ENCODE measurements at places on chromosomes 1 and 21.

DNA sequence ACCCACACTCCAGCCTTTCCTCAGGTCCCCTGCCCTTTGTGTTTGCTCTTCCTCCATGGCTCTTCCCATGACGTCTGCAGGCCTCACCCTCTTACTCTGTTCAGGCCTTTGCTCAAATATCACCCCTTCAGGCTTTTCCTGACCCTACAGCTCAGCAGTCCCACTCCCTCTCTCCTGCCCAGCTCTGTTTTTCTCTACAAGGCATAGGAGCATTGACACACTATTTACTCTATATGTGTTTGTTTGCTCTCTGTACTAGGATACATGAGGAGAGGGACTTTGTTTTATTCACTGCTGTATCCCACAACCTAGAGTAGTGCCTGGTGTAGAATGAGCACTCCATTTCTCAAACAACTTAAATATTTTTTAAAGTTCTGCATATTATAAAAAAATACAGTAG, 107.4 kb upstream of the COA6 start:
- DNase-seq: no peak

DNA sequence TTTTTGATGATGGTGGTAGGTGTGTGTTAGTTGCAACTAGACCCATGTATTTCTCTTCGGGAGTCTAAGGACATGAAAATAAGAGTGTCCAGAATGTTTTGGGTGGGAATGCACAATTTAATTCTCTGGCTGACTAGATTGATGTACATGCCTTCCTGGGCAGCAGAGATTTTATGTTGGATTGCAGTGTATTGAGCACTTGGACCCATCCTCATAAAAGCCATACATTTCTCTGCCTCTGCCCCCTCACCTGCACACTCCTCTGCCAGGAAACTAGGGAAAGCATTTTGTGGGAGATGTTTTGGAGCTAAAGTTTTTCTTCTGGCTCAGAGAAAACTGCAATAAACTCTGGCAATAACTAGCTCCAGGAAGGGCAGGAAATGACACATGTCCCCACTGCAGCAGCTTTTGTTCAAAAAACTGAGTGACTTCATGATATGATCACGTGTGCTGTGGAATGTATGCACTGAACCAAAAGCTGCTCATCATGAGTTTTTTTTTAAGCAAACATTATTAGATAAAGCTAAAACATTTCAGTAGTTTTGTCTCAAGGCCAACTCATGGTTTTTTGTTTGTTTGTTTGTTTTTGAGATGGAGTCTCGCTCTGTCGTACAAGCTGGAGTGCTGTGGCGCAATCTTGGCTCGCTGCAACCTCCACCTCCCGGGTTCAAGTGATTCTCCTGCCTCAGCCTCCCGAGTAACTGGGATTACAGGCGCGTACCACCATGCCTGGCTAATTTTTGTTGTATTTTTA, 17.6 kb downstream of the RIT1 start:
- DNase-seq: peak; percentile 4

- no peak for DNase-seq
Measured at GRCh38 chr1:115609021-115609420, 32.7 kb upstream of the VANGL1 start.

GRCh38 chr1:85201340-85202091, 700 bp upstream of the SYDE2 start:
- peak; percentile 74 for DNase-seq

DNA sequence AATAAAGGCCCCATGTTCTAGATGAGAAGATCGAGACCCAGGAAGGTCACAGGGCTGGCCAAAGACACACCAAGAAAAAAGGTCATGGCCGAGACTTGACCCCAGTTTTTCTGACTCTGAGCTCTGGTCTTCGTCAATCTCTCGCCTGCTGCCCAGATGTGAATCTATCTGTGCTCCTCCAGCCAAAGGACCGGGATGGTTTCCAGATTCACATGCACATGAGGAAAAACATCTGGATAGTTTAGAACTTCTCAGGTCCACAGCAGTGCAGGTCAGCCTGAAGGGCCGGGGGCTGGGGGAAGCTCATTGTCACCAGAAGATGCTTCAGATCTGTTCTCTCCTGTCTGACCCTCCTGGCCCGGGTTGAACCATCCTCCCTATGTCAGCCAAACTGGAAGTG, 49.0 kb downstream of the KCNN3 start:
- no peak for DNase-seq

GRCh38 chr1:54794451-54795355, 6.4 kb downstream of the TTC22 start:
- no peak for DNase-seq

- DNase-seq: no peak
Measured at GRCh38 chr21:29196670-29197191, 66.3 kb downstream of the MAP3K7CL start.

GRCh38 chr1:15212954-15213291, 34.1 kb upstream of the FHAD1 start:
- DNase-seq: no peak

DNA sequence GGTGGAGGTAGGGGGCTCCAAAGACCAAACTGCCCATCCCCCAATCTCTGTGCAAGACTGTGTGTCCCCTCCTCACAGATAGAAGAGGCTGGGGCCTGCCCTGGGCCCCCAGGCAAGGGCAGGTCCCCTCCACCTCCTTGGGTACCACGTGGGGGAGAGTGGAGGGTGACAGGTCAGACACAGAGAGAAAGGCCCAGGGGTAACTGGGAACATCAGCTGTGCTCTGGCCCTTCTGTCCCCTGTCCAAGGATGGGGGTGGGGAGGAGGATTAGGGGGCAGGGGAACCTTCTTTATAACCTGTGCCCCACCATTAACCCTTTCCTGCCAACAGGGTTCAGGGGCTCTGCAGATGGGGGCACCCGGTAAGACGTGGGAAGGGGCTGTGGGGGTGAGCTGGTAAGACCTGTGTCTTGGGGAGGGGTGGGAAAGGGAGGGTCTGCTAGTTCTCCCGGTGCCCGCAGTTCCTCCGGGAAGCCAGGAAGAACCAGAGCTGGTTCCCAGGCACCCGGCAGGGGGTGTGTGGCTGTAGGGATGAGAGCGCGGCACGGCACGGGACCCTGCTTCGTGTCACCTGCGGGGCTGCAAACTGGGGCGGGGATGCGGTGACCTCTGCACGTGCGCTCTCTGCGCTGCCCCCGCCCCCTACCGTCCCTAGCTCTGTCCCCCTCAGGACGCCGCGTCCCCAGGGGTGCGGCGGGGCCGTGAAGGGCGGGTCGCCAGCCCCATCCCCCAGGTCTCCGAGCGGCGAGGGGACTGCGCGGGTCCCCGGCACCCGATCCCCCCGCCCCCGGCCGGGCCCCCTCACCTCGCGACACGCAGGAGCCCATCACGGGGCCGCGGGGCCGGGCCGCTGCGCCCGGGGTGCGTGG, 601 bp downstream of the FAM131C start:
- no peak for DNase-seq

DNA sequence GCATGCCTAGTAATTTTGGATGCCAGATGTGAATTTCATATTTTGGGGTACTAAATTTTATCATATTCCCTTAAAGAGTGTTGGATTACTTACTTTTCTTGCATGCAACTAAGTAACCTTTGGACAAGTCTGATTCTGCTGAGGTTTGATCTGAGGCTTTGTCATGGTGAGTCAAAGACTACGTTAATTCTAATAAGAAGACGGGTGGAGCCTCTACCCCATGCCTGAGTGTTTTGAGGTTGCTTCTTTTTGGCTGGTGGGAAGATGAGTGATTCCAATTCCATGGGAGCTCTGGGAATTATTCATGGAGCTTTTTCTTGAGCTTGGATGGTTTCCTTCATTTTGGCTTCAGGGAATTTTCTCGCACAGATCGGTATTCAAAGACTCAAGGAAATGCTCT, 11.6 kb upstream of the PCP4 start:
- no peak for DNase-seq

- DNase-seq: no peak
Measured at GRCh38 chr1:15337656-15338402, 71.9 kb upstream of the EFHD2 start.

GRCh38 chr1:40820911-40821693, 37.5 kb downstream of the KCNQ4 start:
- DNase-seq: no peak

- no peak for DNase-seq
Measured at GRCh38 chr1:153832293-153832692, 57.1 kb downstream of the SLC27A3 start.

DNA sequence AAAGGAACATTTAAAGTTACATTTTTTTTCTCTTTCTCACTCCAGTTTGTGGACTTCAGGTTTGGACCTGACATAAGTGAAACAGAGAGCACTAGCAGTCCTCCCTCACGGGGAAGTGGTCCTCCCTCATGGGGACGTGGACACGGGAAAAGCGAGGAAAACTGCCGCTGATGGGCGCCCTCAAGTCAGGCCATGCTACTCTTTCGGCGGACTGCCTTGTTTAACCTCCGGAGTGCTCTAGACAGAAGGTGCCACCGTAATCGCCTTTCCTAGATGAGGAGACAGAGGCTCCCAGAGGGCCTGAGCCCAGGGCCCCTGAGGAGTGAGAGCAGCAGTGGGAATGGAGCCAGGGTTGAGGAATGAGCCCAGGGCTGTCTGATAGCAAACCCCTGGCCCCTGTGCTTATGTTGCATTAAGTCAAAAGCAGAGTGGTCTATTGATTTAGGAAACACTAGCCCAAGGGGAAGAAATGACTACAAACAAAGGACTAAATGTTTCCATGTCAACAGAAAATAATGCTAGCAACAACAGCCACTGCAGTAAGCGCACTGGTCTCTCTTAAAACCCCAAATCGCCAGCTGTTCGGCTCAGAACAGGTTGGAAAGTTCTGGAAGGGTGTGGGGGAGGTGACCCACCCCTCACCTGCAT, 84.1 kb downstream of the DMRTB1 start:
- DNase-seq: no peak

GRCh38 chr21:43757601-43758000, 18.5 kb downstream of the CSTB start:
- no peak for DNase-seq

DNA sequence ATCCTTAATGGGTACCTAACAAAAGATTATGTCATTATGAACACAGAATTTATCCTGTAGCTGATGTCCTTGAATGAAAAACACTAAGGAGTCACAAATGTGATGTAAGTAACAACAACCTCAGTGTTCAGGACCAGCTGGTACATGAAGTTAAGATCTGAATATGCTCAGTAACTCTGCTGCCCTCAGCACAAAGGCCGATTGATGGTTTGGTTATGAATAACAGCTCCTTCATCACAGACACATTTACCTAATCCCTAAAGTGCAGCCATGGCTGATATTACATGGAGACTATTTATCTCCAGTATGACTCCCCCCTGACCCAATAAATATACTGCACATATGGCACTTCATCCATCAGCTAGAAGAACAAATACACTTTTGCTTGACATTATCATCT, 75.2 kb downstream of the PLPPR5 start:
- no peak for DNase-seq

DNA sequence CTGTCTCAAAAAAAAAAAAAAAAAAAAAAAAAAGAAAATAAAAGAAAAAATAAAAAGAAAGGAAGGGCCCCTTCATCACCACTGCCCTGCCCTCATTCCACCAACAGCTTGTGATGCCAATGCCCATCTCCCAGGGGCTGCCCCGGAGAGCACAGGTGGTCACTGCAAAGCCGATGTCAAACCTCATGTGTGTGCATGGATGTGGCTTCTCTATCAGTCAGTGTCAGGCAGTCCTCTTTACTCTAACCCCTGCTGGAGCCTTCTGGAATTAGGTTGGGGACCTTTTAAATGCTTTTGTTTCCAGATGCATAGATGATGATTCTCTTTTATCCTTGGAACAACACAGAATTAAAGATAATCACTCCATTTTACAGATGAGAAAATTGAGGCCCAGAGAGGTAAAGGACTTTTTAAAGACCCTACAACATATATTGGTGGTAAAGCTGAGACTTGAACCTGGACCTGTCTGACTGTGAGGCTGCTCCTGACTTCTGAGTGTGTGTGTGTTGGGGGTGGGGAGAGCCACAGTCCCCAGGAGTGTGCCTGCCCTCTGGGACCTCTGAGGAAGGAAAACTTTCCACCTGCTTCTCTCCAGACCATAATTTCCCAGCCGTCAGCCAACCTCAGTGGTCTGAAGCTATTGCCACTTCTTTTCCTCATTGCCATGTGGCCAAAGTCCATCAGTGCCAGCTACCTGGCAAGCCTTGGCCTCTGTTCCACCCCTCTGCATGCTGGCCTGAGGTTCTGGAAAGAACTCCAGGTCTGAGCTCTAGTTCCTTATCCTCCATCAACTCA, 3.0 kb upstream of the TMEM54 start:
- no peak for DNase-seq

GRCh38 chr1:102434421-102434820, 437.7 kb upstream of the OLFM3 start:
- no peak for DNase-seq

- no peak for DNase-seq
Measured at GRCh38 chr1:154628121-154628405, 20.1 kb upstream of the ADAR start.

DNA sequence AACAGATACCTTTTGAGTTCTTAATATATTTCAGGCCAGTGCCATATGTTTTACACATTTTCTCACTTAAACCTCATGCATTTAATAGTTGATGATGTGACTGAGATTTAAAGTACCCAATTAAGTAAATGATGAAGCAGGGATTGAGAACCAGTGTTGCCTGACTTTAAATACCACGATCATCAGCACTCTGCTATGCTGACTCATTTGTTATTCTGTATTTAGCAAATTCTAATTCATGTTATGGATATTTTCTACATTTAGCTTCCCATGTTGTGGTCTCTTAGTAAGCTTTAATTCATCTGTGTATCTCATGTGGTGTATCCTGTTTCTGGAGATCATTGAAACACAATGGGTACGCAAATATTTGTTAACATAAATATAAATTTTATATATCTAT, 363.0 kb downstream of the PTBP2 start:
- no peak for DNase-seq

- no peak for DNase-seq
Measured at GRCh38 chr1:246367041-246367440, 140.0 kb downstream of the SMYD3 start.

DNA sequence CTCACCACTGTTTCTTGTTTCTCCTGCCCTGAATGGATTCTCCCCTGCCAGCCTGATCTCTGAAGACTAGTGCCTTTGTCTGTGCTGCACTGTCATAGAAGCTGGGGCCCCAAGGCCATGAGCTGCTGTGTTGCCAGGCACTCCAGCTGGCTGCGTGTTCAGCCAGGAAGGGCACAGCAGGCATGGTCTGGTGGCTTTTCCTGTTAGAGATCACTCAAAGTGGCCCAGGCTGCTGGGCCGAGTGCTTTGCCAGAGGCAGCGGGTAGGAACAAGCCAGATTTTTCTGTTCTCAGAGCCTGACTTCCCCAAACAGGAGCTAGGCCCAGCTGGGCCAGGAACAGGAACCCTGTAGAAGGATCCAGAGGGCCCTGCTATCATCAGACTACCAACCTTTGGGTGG, 5.2 kb downstream of the ADPRS start:
- no peak for DNase-seq

DNA sequence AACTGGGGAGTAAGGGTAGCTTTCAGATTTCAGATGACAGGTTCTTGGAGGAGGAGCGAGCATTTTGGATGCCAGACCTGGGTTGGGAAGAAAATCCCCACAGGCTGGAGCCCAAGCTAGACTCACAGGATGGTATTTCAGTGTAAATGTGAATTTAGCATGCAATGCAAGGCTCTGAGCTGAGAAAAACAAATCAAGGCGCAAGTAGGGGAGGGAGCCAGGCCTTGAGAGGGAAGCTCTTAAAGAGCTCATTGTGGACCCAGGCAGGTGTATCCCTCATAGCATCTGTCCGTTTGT, 386.1 kb downstream of the MATN1 start:
- DNase-seq: no peak

Data from activated CD4-positive, alpha-beta T cell treated with anti-CD3 and anti-CD28 coated beads for 4 hours (primary cell).